ENCODE measurements at places on chromosomes 13 and 19.

- no peak for DNase-seq
These were observed 41.8 kb upstream of the PNMA8B start for GRCh38 chr19:46537136-46538097.

DNA sequence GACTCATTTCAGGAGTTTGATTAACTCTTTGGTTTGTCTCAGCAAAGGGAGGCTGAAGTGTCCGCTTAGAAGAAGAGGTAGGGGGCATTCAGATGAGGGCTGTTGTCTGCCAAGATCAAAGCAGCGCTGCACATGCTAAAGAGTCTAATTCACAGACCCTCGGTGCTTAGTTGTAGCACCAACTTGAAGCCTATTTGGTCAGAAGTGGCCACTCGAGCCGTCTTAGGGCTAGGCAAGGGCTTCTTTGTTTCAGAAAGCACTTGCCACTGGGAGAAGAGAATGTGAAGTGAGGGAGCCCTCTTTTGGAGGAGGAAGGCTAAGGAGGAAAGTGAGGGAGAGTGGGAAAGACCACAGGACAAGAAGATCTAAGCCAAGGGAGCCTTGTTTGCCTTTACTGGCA, 313.4 kb upstream of the TMTC4 start:
- no peak for DNase-seq

- no peak for DNase-seq
These were observed 49.2 kb downstream of the DIAPH3 start for GRCh38 chr13:60114499-60115028.

- DNase-seq: no peak
These were observed 21.2 kb downstream of the PRAM1 start for GRCh38 chr19:8481201-8481600.

DNA sequence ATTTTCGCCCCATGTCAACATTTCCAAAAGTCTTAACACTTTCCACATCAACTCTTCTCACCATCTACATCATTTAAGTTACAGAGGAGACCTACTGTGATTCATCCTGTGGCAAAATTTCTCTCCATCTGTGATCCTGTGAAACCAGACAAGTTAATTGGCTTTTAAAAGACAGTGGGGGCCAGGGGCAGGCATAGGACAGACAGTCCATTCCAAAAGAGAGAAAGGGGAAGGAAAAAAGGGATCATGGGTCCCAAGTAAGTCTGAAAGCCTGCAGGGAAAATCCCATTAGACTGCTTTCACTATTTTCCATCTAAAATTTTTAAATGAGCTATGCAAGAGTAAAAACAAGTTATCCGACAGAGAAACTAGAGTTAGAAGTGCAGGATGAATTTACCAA, 121.0 kb downstream of the MRPL57 start:
- DNase-seq: no peak

DNA sequence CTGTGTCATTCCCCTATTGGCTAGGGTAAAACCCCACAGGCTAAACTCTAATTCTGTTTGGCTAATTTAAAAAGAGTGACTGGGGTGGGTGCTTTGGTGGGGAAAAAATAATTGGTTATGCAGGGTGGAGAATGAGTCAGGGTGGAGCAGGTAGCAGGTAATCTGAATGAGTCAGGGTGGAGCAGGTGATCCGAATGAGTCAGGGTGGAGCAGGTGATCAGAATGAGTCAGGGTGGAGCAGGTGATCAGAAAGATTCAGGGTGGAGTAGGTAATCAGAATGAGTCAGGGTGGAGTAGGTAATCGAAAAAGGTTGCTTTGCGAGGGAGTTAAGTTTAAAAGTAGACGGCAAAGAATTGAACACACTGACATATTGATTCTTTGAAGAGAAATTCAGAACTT, 1218.8 kb upstream of the ATXN8OS start:
- DNase-seq: no peak

- no peak for DNase-seq
These were observed 37.7 kb downstream of the CRYL1 start for GRCh38 chr13:20487927-20488326.

- no peak for DNase-seq
These were observed 4.8 kb downstream of the SHISA2 start for GRCh38 chr13:26047040-26047439.

DNA sequence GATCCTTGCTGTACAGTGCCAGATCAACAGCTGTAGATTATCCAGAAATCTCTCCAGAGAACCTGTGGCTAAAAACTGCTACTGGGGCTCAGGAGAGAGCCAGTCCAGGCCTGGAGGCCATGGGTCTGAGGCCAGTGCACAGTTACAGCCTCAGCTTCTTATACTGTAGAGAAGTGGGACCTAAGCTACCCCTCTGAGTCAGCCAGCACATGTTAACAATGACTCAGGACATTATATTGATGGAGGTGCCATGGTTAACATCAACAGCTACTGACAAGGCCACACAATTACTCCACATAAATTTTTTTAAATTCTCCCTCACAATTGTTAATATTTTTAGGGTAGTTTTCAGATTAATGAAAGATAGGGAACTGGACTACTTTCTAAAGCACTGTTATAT, 138.5 kb downstream of the RBM26 start:
- no peak for DNase-seq

GRCh38 chr13:113948034-113948742, 25.7 kb downstream of the C13orf46 start:
- DNase-seq: no peak

DNA sequence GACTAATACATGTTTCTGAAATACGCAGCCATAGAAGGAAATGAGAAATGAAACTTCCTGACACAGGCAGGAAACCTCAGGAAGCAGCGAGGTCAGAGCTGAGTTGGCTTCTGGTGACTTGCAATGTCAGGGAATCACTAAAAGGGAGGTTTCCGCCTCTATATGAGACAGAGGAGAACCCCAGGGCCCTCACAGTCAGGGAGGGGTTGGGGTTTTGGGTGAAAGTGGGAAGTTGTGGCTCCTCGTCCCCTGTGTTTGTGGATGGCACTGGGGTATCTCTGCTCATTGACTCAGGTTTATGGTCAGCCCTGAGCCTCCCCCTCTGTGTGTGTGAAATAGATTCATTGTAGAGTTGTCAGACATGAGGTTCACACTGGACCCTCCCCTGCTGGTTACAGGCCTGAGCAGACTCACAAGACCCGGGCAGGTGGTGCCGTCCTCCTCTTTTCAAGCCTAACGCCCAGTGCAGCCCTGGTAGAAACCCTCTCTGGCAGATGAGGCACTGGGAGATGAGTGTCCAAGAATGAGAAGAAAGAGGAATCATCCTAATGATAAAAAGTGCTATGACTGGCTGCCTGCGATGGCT, 5.5 kb upstream of the LILRA6 start:
- no peak for DNase-seq

DNA sequence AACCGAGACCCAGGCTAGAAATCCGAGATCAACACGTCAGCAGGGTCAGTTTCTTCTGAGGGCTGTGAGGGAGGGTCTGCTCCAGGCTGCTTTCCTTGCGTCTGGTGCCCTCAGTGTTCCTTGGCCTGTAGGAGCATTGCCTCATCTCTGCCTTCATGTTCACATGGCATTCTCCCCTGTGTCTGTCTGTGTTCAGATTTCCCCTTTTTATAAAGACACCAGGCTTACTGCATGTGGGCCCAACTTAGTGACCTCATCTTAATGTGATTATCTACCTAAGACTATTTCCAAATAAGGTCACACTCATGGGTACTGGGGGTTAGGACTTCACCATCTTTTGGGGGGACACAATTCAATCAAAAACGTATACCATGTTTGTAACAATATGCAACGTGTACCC, 57.2 kb upstream of the C1QTNF9 start:
- no peak for DNase-seq

DNA sequence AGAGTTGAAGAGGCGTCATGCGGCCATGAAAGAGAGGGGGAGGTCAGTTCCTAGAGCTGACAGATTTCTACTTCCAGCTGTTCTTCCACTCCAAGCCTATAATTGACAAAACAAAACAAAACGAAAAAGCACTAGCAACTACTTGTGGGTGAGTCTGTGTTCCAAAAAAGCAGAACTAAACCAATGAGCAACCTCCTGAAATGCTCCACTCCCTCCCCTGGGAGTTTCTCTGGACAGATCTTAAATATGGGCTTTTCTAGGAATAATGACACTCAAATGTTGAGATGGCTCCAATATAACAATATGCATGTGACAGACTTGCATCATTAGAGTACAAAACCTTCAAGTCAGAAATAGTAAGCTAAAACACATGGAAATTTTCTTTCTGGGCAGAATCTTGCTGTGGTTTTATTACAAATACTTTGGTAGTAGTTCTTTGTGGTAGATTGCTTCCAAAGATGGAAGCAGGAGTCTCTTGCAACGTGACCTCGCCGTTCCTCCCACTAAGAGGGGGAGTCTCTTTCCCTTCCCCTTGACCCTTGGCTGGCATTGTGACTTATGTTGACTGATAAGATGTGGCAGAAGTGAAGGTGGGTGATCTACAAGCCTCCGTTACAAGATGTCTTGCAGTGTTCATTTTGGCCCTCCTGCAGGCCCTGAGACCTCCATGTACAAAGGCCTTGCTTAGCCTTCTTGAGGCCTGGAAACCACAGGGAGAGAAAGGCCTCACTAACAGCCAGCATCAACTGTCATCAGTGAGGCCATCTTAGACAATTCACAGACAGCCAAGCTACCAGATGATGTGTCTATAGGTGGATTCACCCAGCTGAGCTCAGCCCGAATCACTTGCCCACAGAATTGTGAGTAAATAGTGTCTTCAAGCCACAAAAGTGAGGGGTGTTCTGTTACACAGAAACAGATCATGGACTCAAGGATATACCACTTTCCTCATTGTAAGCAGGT, 173.1 kb upstream of the RFC3 start:
- no peak for DNase-seq

DNA sequence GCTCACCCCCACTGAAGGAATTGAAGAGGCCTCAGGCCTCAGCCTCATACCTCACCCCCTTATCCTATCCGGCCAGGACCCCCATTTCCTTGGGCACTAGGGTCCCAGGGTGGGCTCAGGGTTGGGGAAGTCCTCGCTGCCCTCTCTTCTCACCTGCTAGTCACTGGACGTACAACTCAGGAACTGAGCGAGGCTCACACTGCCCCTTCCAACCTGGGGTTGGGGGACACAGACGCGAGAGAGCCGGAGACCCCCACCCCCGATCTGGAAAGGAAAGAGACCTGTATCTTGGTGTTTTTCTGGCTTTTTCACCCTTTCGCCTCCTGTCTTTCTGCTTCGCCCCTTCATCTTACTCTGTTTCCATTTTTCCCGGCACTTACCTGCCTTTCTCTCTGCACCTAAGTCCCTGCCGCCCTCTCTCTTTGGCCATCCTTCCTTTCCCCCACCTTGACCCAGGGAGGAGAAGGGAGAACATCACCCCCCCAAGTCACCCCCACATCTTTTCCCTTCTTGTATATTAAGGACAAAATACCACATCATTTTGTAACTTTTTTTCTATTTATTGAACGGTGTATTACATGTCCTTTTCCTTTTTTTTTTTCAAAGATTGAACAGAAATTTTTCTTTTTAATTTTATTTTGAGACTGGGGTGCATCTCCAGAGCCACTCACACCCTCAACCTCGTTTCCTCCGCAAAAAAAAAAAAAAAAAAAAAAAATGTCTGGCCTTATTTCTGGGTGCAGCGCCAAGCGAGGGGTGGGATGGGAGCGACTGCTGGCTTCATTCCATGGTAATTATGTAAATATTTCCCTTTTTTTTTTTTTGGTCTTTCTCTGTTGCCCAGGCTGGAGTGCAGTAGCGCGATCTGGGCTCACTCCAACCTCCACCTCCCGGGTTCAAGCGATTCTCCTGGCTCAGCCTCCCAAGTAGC, 36.6 kb downstream of the ZSWIM4 start:
- no peak for DNase-seq
